ENCODE measurements at places on chromosomes 2 and 18.

GRCh38 chr2:161419638-161420190 is 3.6 kb downstream of the TBR1 start:
- DNase-seq, result no peak

DNA sequence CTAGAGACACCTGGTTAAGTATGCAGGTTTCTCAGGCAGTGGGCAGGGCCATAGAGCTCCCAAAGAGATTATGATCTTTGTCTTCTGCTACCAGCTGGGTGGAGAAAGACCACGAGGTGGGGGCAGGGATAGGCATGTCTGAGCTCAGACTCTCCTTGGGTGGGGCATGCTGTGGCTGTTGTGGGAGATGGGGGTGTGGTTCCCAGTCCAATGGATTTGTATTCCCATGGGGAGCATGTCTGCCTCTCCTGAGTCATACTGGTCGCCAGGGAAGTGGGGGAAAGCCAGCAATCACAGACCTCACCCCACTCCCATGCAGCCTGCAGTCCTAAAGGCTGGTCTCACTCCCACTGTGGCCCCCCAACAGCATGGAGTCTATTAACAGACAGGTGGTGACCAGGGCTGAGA is 31.4 kb upstream of the RHOB start:
- DNase-seq, result peak; percentile 45

GRCh38 chr2:85888020-85888683 is 638 bp downstream of the ST3GAL5 start:
- no peak for DNase-seq

DNA sequence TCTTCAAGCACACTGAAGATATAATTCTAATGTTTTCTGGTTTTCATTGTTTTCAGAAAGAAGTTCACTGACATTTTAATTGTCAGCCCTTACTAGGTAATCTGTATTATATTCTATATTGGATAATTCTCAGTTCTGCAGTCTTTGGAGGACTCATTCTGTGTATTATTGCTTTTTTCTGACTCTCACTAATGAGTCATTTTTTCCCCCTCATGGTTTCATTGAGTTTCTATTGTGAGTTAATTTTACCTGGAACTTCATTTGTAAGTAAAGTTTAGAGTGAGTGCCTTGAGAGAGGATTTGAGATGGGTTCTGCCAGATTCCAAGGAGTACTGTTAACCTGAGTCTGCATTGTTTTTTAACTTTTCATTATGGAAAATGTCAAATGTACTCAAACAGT is 90.4 kb upstream of the LYPD1 start:
- DNase-seq, result no peak

GRCh38 chr18:3726238-3726951 is 276.4 kb downstream of the TGIF1 start:
- no peak for DNase-seq

DNA sequence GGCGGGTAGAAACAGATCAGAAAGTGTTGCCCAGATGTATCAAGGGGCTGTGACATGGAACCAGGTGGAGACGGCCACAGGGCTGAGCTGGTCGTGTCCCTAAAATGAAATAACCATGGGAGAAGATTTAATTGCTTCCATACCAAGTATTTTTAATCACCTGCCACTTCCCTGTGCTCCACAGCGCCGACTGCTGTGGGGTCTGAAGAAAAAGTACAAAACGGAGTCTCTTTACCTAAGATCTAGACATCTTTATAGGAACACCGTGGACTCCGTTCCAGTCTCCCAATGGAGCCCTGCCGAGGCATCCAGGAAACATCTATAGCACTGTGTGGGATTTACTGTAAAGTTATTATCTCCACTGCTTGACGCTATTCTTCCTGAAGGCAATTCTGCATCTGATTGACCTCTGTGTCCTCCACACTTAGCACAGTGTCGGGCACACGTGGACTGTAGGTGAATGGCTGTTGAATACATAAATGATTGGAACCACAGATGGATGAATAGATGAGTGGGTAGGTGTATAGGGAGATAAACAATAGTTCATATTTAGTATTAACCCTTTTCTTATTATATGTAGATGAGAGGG is 21.6 kb upstream of the GYPC start:
- no peak for DNase-seq

DNA sequence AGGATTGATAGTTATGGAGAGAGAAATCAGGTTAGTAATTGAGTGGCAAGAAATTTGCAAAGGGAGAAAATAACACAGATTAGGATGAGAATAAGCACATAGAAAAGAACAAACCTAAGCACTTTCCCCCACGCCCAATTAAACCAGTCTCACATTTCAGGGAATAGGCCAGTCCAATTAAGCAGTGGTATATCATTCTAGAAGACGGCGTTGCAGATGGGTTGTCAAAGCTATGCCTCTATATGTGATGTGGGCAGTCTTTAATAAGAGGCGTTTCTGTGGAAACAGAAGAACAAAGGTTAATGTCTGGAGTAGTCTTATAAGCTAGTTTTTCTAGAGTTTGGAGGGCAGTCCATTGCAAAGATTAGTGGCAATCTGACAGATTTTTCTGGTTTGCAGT is 61.6 kb downstream of the B3GNT2 start:
- DNase-seq, result no peak

DNA sequence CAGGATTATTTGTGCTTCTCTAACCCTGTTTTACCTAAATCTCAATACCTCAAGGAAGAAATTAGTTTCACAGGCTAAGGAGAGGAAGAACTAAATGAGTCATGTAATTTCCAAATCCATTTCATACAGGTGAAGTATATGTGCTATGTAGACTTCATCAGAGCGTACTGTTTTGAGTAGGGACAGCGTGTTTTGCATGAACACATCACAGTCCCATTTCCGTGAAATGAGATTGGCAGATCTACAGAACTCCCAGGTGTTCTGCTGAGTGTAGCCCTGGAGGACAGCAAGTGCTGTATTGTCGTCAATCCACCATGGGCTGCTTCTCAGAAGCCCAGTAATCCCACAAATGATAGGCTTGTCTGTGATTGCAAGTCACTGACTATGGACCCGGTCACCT is 97.7 kb downstream of the XRCC5 start:
- no peak for DNase-seq

- no peak for DNase-seq
Measured at GRCh38 chr2:169330555-169331198, 31.7 kb downstream of the LRP2 start.

GRCh38 chr18:61643884-61644647 is 248.7 kb downstream of the RNF152 start:
- no peak for DNase-seq

DNA sequence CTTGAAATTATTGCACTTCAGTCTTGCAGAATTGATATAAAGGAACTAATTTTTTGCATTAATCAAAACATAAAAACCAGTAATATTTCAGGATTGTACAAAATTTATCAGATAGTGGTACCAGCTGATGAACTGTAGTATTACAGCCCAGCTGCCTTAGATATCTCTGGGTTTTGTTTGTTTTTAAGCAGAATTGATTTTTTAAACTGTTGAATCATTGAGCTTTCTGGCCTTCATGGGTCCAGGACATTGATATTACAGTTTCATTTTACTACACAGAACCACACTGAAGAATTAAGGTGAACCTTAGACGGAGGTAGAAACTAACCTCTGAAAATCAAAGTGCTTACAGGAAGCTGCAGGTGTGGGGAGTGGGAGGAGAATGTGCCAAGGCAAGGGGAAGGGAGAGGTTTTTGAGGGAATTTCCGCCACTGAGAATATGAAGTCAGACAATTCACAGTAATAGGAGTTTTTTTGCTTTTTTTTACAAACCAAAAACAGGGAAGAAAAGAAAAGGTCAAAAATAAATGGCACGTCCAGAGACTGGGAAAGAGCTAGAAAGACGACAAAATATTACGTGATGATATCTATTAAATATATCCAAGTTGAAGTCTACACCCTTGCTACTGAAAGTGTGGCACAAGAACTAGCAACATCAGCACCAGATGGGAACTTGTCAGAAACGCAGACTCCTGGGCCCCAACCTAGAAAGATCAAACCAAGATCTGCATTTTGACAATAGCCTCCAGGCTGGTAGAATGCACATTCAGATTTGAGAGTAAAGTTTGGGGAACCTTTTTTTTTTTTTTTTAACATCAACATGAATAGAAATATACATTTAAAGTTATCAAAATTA is 40.8 kb upstream of the SPAG16 start:
- DNase-seq, result no peak

GRCh38 chr2:187783446-187783845 is 229.2 kb upstream of the TFPI start:
- peak; percentile 3 for DNase-seq

DNA sequence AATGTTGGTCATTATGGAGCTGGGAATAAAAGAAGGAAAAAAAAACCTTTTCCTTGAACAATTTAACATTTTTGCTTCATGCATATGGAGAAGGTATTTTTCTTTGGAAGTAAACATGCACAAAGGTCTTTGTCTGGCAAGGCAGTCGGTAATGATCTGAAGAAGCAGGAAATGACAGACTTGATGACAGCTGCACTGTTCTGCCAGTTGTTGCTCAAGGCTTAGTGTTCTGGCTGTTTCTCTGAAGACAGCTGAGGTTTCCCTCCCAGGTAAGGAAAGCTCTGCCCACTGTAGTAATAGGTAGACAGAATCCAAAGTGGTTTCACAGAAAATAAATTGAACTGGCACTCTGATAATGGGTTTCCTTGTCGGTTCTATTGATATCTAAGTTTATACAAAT is 308.4 kb upstream of the GCFC2 start:
- no peak for DNase-seq

DNA sequence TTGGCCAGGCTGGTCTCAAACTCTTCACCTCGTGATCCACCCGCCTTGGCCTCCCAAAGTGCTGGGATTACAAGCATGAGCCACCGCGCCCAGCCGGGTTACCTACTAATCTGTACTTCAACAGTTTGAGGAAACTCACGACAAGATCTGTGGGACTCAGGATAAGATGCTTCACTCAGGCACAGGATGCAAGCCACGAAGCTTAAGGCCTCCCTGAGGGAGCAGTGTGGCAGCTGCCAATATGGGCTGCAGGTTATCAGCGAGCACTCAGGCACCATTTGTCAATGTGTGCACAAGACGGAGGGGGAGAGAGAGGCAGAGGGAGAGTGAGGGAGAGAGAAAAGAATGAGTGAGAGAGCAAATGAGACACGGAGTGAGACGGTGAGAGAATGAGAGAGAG is 173.6 kb upstream of the RAB6C start:
- no peak for DNase-seq

GRCh38 chr18:34866739-34867138 is 156.6 kb downstream of the DTNA start:
- no peak for DNase-seq

Data from fibroblast of skin of right quadriceps (primary cell).